ENCODE measurements at places on chromosomes 2 and 18.

DNA sequence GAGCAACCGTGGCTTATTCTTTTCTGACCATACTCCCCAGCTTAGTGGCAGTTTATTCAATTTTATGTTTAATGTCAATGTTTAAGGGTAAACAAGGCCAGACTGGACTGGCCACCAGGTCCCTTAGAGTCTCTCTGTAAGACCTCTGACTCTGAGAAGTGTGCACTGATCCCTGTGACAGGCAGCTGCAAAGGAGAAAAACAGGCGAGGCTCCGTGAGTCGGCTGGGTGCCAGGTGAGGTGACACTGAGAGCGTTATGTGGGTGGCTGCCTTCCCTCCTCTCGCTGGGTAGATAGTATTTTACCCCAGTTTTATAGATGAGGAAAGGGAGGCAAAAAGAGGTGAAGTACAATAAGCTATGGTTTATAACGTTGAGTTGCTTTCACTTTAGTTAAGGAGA lies 139.4 kb upstream of the HDAC4 start:
- DNase-seq, result no peak

- DNase-seq, result no peak
Measured at GRCh38 chr18:45662468-45662867, 47.2 kb downstream of the SLC14A2 start.

GRCh38 chr2:1231466-1232063 lies 181.7 kb upstream of the TPO start:
- no peak for DNase-seq

DNA sequence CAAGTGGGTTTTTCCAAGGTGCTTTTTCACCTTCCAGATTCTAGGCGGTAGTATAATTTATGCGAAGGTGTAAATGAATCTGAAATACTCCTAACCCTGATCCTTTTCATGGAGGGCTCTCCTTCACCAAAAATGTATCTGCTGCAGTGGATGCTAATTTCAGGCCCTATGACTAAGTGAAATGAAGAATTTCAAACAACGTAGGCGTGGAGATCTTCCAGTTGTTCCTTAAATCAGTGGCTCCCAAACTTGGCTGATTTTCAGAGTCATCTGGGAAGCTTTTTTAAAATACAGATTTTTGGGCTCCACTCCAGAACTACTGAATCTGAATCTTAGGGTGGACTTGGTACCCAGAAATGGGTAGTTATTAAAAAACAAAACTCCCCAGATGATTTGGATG lies 5.5 kb downstream of the GCKR start:
- DNase-seq, result no peak

DNA sequence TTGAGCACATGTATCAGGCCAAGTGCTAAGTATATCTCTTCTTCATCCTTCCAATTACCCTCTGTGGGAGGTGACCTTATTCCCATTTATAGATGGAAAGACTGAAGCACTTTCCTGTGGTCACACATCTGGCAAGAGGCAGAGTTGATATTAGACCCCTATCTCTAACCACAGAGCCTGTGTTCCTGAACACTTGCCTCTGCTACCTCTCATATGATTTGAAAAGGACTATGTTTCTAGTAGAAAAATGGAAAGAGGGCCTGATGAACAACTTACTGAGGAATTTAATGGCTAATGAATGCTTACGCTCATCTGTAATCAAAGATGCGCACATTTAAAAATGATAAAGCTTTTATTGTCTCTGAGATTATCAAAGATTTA lies 46.2 kb upstream of the DYNC2LI1 start:
- DNase-seq, result no peak

- DNase-seq, result no peak
Measured at GRCh38 chr2:280650-281110, 7.2 kb downstream of the ALKAL2 start.

- no peak for DNase-seq
Measured at GRCh38 chr2:187719510-187719909, 165.3 kb upstream of the TFPI start.

DNA sequence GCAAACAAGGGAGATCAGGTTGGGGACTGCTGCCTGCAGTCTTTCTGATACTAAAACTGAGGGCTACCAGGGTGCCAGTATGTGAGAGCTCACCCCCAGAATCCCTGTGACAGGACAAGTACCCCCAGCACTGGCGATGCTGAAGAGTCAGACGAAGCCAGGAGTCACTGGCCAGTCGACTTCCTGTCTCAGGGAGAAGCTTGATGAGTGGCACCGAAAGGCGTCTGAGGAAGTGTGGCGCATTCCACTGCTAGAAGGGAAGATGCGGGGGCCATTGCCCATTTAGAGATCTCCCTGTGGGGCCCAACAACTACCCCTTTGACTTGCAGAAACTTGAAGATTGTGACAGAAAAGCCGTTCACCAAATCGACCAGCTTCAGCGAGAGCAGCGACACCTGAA lies 22.0 kb downstream of the MXD1 start:
- DNase-seq, result no peak

- DNase-seq, result no peak
Measured at GRCh38 chr2:143480601-143481236, 351.5 kb downstream of the ARHGAP15 start.

DNA sequence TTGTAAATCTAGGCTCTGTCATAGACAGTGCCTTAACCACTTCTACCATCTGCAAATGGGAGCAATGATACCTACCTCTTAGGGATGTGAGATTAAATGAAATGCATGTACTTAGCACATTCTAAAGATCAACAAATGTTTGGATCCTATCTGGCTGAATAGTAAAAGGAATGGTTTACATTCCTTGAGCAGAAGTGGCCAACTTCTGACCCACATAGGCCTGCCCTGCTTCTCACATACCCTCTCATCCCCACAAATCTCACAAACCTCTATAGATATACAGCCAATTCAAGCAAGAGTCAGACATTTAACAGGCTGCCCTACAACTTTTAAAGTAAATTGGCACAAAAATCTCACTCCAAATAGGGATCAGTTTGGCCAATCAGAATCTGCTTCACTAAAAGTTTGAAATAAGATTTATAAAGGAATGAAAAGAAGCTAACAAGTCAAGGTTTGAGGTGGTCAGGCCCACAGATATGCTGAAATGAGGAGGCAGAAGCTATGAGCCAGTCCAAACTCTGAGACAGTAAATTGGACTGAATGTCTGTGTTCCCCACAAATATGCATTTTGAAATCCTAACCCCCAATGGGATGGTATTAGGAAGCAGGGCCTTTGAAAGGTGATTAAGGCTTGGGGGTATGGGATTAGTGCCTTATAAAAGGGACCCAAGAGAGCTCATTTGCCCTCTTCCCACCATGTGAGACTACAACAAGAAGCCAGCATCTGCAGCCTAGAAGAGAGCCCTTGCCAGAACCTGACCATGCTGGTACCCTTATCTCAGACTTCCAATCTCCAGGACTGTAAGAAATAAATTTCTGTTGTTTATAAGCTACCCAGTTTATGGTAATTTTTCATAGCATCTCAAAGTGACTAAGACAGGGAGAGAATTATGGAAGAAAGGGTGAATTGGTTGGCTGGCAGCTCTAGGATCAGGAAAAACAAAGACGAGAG lies 227.8 kb upstream of the RBMS1 start:
- no peak for DNase-seq

- DNase-seq, result no peak
Measured at GRCh38 chr2:134677856-134678756, 40.7 kb downstream of the TMEM163 start.

DNA sequence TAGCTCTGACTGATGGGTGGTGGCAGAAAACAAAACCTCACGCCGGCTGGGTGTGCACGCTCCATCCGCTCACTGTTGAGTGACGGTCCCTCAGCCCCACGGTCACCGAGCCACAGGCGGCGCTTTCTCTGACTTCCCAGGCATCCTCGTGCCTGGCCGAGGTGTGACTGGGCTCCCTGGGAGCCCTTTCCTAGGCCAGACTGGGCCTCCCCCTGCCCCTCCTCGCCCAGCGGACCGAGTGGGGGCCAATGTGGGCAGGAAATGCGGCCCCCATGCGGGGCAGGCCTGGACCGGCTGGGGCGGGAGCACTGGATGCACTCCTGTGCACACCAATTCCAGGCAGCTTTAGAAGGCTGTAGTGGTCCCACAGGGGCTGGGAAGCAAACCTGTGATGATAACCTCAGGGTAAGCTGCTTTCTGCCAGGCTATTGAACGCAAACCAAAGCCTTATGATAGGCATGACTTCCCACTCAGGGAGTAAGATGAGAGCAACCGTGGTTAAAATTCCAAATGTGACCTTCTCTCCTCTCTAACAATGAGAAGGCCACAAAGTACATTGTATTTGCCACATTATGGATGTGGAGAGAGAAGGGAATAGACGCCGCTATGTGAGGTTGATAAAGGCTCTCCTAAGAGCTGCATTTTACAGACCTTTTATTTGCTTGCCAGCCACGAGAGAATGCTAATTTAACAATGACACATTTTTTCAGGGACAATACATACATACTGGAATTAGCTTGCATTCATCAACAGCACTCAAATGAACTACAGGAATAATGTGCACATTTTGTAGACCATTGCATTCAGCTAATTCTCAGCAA lies 83.9 kb upstream of the PGAP1 start:
- no peak for DNase-seq

DNA sequence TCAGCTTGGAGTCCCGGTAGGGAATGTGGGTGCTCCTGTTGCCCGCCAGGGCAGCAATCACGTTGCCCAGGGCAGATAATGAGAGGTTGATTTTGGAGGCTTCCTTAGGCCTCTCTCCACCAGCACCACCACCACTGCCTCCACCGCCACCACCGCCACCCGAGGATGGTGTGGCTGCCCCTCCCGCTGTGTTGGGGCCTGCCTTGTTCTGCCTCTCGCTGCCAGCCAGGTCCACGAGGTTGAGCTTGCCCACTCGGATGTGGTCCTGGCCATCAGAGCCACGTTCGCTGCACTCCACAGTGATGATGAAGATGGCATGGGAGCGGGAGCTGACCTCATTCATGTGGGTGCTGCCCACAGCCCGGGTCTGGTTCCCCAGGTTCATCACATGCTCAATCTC lies 1.3 kb downstream of the KIF3C start:
- no peak for DNase-seq

GRCh38 chr2:48315896-48316194 lies 214.1 kb upstream of the STON1 start:
- no peak for DNase-seq

- DNase-seq, result no peak
Measured at GRCh38 chr2:173119069-173119807, 43.6 kb downstream of the MAP3K20 start.

GRCh38 chr2:99928470-99929053 lies 213.8 kb downstream of the AFF3 start:
- no peak for DNase-seq

GRCh38 chr2:134368009-134368817 lies 114.3 kb downstream of the MGAT5 start:
- no peak for DNase-seq

DNA sequence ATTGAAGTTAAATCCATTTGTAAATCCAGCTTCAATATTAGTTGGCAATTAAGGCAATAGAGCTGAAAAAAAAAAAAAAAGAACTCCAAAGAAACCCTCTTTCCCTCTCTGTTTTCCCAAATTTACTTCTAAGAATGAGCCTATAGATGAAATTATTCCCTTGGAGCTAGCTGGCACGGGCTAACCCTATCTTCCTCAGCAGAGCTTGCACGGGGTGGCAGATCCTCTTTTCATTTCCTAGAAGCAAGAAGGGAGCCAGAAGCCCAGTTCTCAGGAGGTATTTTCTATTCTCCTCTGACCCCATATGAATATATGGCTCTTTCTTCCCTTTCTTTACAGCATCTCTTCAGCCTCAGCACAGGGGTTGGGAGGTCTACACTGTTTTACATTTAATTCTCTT lies 426.0 kb downstream of the TGIF1 start:
- peak; percentile 14 for DNase-seq

- no peak for DNase-seq
Measured at GRCh38 chr2:141968433-141968832, 162.4 kb downstream of the LRP1B start.

GRCh38 chr2:192471982-192472381 lies 277.2 kb upstream of the TMEFF2 start:
- DNase-seq, result no peak

DNA sequence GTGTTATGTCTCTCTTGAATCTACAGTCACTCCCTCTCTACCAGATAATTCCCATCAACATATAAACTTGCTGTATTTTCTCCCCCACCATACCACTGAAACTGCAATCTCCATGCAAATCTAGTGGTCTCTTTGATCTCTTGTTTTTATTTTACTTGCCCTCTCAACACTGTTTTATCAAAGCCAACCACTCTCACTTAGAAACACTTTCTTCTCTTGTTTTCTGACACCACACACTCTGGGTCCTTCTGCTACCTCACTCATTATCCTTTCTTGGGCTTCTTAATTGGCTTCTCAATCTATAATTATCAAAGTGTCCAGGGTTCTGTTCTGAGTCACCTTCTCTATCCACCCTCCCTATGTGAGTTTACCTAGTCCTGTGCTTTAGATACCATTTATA lies 2.0 kb upstream of the MCFD2 start:
- no peak for DNase-seq

- DNase-seq, result no peak
Measured at GRCh38 chr2:174662459-174662858, 64.9 kb upstream of the WIPF1 start.

DNA sequence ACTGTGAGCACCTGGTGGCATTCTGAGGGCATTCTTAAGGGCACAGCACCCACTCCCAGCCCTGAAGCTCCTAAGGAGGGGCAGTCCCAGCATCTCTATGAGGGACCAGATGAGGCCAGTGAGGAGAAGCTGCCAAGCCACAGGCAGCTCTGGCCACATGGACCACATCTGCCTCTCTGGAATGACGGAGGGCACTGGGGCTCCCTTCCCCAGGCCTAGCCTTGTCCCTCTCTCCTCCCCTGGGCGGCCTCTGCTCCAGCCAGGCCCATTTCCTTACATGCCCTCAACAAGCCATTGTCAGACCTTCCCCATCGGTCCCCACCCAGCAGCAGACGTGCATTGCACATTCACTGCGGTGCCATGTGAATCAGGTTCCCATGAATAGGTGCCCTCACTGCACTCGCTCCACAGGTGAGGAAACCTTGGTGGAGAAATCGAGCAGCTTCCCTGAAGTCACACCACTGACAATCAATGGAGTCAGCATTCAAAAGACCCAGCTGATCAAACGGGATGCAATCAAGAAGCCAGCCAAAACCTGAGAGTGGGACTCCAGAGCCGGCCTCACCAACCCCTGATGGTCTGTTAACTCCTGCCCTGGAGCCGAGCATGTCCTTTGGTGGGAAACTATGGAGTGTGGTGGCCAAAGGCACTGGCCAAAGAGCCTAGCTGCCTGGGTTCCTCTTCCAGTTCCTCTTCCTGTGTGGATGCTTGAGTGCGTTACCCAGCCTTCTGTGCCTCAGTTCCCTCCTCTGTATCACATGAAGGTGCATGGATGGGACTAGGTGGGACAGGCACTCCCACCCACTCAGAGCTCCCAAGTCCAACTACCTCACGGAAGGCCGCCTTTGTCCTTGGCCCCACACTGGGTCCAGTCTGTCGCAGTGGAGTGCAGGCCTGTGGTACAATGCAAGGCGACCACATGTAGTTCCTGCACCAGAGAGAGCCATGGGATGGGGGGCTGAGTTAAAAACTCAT lies 147.3 kb downstream of the ZFP36L2 start:
- no peak for DNase-seq

GRCh38 chr2:101111917-101112771 lies 39.0 kb downstream of the TBC1D8 start:
- no peak for DNase-seq

- DNase-seq, result no peak
Measured at GRCh38 chr2:99623035-99623434, 133.2 kb upstream of the REV1 start.

- no peak for DNase-seq
Measured at GRCh38 chr18:24659827-24660720, 199.6 kb downstream of the HRH4 start.
